ENCODE measurements at places on chromosomes 6 and 20. TPM values are rescaled to one million over a fixed set of nuclear protein-coding genes. Genes with fewer than 3 reads are reported as not detected.

The MAFB gene
- under 0.01 TPM for total RNA-seq

The SDCBP2 gene
- total RNA-seq, result 2.3 TPM

The TRIM40 gene
- total RNA-seq, result not detected

The KCNQ5 gene
- 5.1 TPM for total RNA-seq

The NKAIN4 gene
- not detected for total RNA-seq
